NCI-H446 treated with DMSO at 0.1 percent for 48 hours (cell line): ENCODE measurements at places on chromosomes 6 and 20.

DNA sequence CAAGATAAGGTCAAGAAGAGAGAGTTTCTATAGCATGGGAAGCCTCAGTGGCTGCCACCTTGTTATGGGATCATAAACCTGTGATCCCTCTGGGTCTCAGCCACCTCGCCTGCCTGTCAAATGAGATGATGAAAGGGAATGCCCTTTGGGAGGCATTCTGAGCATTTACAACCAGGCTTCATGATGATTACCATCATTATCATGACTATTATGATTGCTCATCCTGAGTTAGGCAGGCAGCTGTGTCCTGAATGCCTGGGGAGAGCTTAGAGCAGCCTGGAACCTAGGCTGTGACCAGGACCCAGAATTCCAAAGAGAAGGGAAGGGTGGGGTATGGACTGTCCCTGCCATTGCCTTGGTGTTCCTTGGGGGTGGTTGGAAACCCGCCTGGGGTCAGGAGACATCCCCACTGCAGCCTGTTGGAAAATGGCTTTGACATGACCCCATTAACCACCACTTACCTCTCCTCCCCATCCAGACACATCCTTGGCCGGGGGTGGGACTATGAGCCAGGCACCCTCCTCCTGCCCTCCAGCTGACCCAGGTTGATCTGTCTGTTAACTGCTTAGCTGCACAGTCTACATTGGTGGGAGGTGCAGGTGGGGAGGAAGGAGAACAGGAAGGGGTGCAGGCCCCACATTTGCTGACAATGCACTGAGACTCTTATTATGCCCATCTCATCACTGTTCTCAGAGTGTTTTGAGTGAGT is 51.9 kb downstream of the LRFN2 start:
- DNase-seq: no peak

DNA sequence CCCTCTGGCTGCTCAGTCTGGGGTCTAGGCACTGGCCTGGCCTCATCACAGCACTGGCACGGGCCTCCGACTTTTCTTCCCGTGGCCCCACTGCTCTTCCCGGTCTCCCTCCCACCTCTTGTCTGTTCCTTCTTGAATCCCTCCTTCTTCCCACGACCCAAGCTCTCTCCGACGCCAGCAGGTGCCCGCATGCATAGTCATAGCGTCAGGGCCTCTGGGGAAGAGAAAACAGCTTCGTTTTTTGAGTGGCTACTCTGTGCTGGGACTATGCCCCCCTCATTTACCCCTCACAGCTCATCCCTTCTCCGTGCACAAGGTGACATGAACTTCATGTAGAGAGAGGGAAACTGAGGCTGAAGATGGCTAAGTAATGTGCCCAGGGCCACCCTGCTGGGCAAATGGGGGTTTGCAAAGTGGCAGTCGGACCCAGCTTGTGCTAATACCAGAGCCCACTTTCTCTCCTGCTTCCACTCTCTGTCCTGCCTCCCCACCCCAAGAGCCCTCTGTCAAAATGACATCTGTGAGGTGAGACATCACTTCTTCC is 59.2 kb downstream of the SYNJ2 start:
- no peak for DNase-seq

DNA sequence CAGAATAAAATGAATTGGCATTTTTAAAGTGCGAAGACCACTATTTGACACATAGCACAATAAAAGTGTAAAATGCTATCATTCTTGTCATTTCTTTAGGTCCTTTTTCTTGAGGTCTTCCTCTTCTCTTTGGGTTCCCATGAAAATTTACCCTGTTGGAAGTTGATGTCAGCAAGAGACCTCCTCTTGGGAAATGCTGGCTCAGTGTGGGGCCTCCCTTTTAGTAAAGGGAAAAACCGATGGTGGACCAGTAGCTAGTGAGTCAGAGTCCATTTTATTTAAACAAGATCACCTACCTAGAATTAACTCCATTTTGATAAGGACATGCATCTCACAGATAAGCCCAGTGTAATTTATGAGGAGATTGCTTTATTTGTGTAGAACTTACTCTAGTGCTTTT is 37.7 kb upstream of the HLA-C start:
- DNase-seq: no peak

GRCh38 chr6:166554316-166554715 is 32.2 kb downstream of the RAMACL start:
- no peak for DNase-seq

DNA sequence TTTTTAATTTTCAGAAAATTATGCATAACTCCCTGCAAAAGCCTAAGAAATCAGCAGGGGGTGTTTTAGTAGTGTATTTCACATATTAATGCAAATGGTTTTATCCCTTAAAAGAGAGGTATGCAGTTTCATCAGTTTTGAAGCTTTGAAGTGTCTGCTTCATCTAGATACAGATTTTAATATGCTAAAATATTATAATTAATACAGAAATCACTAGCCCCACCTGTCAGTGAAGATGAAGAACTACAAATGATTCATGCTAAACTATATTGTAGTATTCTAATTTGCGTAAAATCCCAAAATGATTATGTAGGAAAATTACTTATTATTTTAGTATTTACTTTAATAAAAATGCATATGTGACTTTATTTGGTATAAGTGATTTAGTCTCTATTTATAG is 2.9 kb upstream of the TFB1M start:
- peak; percentile 24 for DNase-seq

- no peak for DNase-seq
Measured at GRCh38 chr6:5486214-5486613, 224.9 kb downstream of the FARS2 start.

GRCh38 chr6:90097356-90097755 is 199.3 kb downstream of the BACH2 start:
- no peak for DNase-seq

DNA sequence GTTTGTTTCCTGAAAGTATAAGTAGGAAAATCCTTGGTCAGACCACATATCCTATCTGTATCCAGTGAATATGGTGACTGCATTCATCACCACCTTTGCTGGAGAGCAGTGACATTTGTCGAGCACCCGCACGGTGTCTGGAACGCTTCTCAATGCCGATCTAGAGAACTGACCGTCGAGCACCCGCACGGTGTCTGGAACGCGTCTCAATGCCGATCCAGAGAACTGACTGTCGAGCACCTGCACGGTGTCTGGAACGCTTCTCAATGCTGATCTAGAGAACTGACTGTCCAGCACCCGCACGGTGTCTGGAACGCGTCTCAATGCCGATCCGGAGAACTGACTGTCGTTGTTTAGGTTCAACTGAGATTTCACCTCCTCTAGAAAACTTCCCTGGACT is 67.8 kb downstream of the HUS1B start:
- DNase-seq: no peak

GRCh38 chr20:46568570-46569129 is 18.2 kb upstream of the OCSTAMP start:
- peak; percentile 84 for DNase-seq

DNA sequence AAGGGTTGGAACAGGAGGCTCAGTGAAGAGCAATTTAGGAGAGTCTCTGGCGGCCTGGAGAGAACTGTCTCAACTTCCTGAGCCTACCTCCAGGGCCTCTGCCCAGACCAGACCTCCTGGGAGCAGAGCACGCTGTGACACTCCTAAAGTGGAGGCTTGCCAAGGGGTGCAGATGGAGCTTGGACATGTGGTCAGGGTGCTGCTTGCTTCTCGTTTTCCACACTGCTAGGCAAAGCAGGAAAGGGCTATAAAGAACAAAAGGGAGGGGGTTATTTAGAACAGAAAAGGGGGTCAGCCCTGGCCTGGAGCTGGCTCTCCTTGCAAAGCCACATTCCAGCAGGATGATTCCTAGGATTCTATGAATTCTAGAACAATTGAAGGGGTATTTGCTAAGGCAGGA is 145.7 kb upstream of the GGTLC1 start:
- peak; percentile 12 for DNase-seq

- no peak for DNase-seq
Measured at GRCh38 chr6:129195643-129196042, 312.7 kb downstream of the LAMA2 start.

DNA sequence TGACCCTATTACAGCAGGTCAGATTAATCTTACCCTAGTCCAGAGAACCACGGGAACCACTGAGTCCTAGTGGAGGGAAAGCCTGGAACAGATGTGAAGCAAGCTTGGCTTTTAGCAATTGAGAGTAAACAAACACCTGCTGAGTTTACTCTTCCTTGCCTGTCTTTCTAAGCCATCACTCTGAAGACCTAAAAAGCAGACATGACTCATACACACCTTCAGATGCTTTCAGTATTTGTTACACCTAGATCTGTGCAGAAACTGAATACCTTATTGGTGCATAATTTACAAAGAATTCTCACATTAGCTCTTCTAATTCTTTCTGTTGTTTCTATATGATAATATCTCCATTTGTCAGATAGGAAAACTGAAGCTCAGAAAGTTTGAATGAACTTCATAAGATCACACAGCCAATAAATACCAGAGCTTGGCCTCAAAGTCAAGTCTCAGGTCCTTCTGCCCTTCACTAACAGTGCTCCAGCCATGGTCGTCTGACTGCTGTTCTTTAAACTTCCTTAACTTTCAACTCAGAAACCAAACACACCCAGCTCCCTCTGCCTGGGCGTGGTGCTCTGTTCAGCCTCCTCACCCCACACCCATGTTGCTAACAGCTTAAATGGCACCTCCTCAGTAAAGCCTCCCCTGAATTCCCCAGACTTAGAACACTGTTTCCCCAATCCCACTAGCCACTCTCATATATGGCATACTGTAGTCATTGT is 8.6 kb upstream of the GABBR1 start:
- no peak for DNase-seq

- DNase-seq: no peak
Measured at GRCh38 chr20:61874421-61875068, 191.1 kb downstream of the TAF4 start.

- no peak for DNase-seq
Measured at GRCh38 chr6:90183587-90184333, 112.9 kb downstream of the BACH2 start.

DNA sequence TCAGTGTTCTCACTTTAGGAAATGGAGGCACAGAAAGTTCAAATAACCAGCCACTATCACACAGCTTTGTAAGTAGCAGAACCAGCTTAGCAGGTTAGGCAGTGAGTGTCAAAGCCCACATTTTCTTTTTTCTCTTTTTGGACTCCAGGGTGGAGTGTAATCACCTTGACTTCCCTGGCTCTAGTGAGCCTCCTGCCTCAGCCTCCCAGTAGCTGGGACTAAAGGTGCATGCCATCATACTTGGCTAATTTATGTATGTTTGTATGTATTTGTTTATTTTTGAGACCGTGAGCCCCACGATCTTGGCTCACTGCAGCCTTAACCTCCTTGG is 7.8 kb upstream of the NCOA3 start:
- DNase-seq: no peak

GRCh38 chr6:16488813-16489212 is 250.4 kb downstream of the GMPR start:
- no peak for DNase-seq

DNA sequence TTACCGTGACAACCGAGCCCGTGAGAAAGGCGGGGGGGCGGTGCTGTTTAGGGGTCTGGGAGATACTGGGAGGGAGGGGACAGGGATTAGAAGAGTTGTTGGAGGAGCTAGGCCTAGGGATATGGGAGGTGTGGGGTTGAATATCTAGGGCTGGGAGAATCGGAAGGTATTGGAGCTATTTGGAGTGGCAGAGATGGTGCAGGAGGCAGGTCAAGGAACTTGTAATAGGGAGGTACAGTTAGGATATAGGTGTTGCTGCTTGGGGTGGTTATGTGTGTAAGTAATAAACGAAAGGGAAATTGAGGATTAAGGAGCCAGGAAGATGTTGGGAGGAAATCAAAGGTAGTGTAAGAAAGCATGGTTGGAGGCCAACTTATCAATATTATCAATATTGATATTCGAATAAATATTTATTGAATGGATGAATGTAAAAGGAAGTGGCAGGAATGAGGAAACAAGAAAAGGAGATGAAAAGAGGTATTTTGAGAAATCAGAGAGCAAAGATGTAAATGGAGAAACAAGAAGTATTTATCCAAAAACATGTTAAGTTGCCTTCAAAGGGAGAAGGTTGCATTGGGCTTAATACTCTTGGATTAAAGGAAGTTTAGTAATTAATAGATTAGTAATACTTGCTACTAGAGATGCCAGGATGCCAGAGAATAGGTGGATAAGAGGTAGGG is 602 bp downstream of the PPP1R11 start:
- no peak for DNase-seq

DNA sequence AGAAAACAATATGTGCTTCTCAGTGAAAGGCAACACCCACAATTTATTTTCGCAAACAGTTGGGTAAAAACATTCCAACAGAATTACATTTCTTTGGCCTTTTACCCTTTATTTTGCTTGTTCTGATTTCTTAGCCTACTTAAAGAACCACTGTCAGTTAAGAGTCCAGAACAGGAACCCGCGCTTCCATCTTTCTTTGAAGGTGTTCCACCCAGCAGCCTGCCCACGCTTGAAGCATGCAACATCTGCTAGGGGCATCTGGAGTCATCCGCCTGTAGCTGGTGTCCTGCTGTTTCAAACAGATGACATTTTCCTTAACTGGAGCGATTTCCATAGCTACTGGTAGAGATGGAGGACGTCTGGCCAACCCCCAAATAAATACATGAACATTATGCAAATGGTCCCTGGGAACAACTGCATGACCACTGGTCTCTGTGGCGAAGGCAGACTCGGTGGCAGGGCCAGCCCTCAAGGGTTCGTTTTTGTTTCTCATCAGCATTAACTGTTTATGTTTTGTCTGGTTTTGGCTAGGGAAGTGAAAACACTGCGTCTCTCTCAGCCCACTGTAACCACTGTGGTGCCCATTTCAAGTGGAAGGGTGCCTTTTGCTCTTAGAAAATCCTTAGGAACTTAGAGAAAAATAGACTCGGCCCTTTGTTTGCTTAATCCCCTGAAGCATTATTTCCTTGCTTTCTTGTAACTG is 51.6 kb downstream of the LAMA4 start:
- DNase-seq: no peak

- DNase-seq: no peak
Measured at GRCh38 chr6:134114918-134115714, 62.7 kb upstream of the SLC2A12 start.

GRCh38 chr6:34159844-34160243 is 14.0 kb upstream of the GRM4 start:
- no peak for DNase-seq

GRCh38 chr6:101806241-101806640 is 412.7 kb downstream of the GRIK2 start:
- no peak for DNase-seq

- no peak for DNase-seq
Measured at GRCh38 chr6:166253778-166254204, 54.4 kb downstream of the PRR18 start.

GRCh38 chr6:73968221-73968757 is 272.3 kb downstream of the CD109 start:
- DNase-seq: no peak

- no peak for DNase-seq
Measured at GRCh38 chr20:63349516-63349895, 11.6 kb downstream of the CHRNA4 start.

- no peak for DNase-seq
Measured at GRCh38 chr20:658731-659291, 5.8 kb upstream of the SRXN1 start.

GRCh38 chr6:158752613-158753012 is 66.6 kb downstream of the EZR start:
- peak; percentile 90 for DNase-seq

GRCh38 chr6:24927985-24928745 is 7.6 kb downstream of the RIPOR2 start:
- no peak for DNase-seq
